CD4-positive, alpha-beta T cell treated with Interleukin-1 beta for 1 hour (primary cell): ENCODE measurements at places on chromosomes 16 and 17.
A peak's percentile ranks its signal among the peaks of the same experiment; 100 is the strongest.

- DNase-seq = peak; percentile 85
These were observed 14.1 kb upstream of the RGS9 start for GRCh38 chr17:65122836-65123756.

- no peak for DNase-seq
These were observed 651.8 kb downstream of the CDH11 start for GRCh38 chr16:64469906-64470702.

DNA sequence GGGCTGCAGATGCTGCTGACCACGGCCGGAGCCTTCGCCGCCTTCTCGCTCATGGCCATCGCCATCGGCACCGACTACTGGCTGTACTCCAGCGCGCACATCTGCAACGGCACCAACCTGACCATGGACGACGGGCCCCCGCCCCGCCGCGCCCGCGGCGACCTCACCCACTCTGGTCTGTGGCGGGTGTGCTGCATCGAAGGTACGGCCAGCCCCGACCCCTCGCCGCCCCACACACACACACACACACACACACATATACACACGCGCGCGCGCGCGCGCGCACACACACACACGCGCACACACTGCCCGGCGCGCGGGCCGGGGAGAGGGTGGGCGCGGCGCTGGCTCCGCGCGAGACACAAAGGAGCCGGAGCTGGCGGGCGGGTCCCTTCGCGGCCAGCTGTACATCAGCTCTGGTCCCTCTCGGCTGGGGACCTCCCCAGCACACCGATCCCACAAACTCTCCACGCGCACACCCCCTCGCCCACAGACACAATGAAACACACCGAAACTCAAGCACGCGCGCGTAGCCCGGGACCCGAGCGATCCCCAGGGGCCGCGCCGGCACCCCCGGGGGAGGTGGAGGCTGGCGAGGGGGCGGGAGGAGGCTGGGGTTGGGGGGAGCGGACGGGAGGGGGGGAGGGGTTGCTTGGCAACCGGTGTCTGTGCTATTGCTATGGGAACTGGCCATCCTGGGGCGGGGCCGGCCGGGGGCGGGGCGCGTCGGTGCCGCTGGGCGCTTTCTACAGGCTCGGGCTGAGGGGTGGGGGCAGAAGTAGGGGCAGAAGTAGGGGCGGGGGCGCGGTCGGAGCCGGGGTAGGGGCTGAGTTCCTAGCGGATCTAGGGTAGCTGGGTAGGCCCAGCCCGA lies 658 bp downstream of the CACNG4 start:
- DNase-seq = no peak

GRCh38 chr16:23223368-23223767 lies 40.8 kb downstream of the SCNN1G start:
- DNase-seq = no peak

DNA sequence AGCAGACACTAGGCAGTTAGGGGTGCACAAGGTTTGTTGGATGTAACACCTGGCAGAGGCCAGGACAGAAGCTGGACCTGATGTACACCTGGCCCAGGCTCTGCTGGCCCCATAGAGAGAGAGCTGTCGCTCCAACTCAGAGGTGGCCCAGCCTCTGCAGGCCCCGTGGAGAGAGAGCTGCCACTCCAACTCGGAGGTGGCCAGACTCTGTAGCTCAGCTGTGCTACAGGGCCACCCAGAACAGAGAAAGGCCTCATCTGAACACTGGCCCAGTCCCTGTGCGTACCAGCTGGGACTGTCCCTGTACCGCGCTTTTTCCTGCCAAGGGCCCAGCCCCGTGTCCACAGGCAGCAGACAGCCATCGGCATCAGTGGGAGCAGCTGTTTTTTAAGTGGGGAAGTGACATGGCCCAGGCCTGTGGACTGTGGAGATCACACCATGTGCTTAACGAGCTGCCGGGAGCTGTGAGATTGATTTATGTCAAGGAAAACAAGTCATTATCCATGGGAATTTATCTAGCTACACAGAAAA lies 176.4 kb upstream of the CHMP6 start:
- DNase-seq = no peak

DNA sequence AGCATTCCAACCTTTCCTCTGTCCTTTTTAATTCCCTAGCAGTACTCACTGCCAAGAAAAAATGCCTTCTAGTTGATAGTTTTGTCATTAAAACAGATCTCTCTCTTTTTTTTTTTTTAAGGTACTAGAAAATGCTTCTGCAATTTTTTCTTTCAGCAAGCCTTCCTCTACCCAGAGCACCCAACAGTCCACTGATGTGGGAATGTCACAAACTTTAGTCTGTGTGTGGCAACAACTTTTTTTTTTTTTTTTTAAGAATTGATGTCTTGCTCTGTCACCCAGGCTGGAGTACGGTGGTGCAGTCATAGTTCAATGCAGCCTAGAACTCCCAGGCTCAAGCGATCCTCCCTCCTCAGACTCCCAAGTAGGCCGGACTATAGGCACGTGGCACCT lies 34.7 kb downstream of the CDRT15 start:
- DNase-seq = no peak

DNA sequence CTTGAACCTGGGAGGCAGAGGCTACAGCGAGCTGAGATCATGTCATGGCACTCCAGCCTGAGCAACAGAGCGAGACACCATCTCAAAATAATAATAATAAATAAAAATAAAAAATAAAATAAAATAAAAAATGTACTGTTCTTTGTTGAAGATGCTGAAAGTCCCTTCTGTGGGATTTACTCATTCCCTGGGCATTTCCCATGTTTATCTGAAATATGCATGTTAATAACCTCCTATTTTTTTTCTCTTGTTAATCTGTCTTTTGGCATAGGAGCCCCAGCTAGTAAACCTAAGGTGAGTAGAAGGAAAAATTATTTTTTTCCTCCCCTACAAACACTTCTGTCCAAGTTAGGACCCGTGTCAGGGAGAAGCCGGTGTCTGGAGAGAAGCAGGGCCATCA lies 34.4 kb downstream of the TMEM92 start:
- no peak for DNase-seq

- DNase-seq = no peak
These were observed 99.7 kb upstream of the RPRML start for GRCh38 chr17:47078801-47079200.

GRCh38 chr16:15611610-15612009 lies 31.3 kb downstream of the MARF1 start:
- DNase-seq = no peak

GRCh38 chr16:28300327-28300726 lies 8.0 kb downstream of the SBK1 start:
- DNase-seq = no peak

DNA sequence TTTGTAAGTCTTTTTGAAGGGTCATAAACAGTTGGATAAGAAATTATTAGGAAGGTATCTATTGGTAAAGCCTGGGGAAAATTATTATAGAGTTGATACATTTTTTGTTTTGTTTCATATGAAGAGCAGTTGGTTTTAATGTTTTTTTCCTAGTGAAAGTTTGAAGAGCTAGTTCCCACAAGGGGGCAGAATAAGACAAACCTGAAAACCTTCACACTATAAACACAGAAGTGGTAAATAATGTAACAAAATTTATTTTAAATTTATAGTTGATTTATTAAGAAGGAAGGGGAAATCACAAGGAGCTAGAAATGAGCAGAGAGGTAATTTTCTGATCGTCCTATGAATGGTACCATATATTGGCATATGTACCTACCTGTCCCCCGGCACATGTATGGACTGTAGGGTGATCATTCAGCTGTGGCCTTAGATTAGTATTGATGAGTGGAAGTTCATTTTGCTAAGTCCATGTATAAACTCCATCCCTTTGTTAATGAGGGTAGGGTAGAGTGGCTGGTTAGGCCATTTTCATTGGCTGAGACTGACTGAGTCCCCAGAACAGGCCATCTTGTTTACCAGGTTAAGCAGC lies 116.3 kb downstream of the TANC2 start:
- DNase-seq = no peak

DNA sequence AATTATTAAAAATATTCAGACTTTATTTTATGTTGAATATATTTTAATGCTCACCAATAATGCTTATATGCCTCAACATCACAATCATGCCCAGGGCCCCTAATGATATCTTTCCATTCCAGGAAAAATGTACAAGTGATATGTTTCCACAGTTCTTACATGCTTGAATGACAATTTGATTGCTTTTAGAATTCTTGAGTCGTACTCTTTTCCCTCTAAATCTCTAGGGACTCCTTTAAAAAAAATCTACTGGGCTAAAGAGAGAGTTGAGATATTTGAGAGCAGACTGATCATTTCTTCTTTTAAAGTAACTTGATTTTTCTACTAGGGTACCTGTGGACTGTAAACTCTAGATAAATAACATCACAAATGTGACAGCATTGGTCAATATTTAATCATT lies 18.2 kb upstream of the HLF start:
- DNase-seq = no peak

- no peak for DNase-seq
These were observed 1.4 kb downstream of the MPG start for GRCh38 chr16:79151-80054.

- DNase-seq = no peak
These were observed 552 bp downstream of the C17orf58 start for GRCh38 chr17:67995570-67996263.

GRCh38 chr17:50136096-50136687 lies 6.2 kb upstream of the SAMD14 start:
- no peak for DNase-seq

DNA sequence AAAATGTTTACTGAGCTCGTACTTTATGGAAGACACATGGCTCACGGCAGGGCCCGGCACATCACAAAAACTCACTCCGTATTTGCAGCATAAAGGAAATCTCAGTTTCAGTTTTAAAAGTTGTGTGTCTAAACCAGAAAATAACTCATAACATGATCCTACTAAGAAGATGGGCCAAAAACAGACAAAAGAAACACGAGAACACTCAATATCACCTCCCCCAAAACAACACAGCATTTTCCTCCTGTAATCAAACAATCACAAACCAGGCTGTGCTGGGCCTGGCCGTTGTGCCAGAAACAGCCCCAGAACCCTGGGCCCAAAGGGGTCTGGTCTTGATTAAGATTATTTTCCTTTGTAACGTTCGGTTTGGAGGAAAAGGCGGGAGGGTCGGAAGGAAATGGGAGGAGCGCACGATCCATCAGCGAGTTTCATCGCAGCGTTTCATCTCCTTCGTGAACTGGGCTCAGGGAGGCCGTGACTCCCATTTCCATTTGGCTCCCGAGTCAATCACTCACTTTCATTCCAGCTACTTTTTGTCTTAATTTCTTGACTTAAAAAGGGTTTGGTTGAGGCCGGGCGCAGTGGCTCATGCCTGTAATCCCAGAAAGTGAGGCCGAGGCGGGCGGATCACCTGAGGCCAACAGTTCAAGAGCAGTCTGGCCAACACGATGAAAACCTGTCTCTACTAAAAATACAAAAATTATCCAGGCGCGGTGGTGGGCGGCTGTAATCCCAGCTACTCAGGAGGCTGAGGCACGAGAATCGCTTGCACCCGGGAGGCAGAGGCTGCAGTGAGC lies 61.4 kb downstream of the NXN start:
- DNase-seq = no peak

GRCh38 chr16:70476272-70477020 lies 22.1 kb downstream of the FCSK start:
- no peak for DNase-seq

DNA sequence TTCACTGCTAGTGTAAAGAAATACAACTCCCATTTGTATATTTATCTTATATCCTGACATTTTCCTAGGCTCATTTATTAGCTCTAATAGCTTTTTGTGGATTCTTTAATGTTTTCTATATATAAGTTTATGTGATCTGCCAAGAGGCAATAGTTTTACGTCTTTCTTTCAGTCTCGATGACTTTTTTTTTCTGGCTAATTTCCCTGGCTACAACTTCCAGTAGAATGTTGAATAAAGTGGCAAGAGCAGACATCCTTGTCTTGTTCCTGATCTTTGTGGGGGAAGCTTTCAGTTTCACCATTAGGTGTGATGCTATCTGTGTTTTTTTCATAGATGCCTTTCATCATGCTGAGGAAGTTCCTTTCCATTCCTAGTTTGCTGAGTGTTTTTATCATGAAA lies 43.9 kb upstream of the ABCA3 start:
- no peak for DNase-seq

- no peak for DNase-seq
These were observed 12.4 kb downstream of the BCAR1 start for GRCh38 chr16:75238853-75239541.

DNA sequence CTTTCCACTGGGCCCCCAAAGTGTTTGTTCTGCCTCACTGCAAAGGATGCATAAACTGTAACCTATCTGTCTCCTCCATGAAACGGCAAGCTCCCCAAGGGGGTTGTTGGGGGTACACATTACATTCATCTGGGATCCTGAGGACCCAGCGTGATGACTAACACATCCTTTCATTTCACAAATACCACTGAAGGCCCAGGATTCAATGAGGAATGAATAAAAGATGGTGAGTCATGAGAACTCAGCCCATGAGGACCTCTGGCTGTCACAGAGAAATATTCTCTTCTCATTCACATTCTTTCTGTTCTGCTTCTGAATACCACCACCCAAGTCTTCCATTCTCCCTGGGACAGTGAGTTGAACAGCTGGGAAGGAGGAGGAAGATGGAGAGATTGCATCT lies 149.8 kb downstream of the RBFOX3 start:
- no peak for DNase-seq

GRCh38 chr17:44272321-44272951 lies 4.5 kb upstream of the SLC4A1 start:
- DNase-seq = no peak

GRCh38 chr16:56121156-56121500 lies 70.2 kb upstream of the GNAO1 start:
- DNase-seq = peak; percentile 16

- DNase-seq = no peak
These were observed 1034.5 kb upstream of the EEF2KMT start for GRCh38 chr16:6132121-6132520.

DNA sequence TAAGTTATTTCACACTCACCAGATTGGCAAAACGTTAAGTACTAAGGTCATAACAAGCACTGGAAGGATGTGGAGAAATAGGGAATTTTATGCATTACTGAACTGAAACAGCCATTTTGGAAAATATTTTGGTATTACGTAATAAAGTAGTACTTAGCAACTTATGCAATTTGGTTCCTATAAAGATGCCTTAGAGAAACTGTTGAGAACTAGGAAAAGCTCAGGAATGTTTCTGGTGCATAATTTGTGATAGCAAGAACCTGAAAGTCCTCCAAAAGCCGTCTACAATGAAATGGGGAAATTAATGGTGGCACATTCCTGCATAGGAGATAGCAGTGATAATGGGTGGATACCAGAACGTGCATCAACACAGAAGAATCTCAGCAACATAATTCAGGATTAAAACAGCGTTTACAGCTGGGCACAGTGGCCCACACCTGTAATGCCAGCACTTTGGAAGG lies 472.5 kb downstream of the WWOX start:
- no peak for DNase-seq

- DNase-seq = no peak
These were observed 239.5 kb downstream of the C16orf95 start for GRCh38 chr16:87077750-87078127.
